Activated T-helper 1 cell treated with anti-CD3 and anti-CD28 coated beads, Interleukin-12 subunit alpha, Interleukin-12 subunit beta, Interleukin-2, Interleukin-4 antibody, amounts not matched to agents 30 ng/mL and 10 ng/mL and 1 ng/mL, durations not matched to agents 14 hours and 24 hours and 36 hours (primary cell): ENCODE measurements at places on chromosomes 1 and 21. TPM values are rescaled to one million over a fixed set of nuclear protein-coding genes. Genes with fewer than 3 reads are reported as not detected.

OR2L3 gene
- not detected in 2 replicates for total RNA-seq

BCL2L15 gene
- 0.67 and 0.69 TPM in 2 replicates for total RNA-seq

COL6A1 gene
- 0.42 and 0.62 TPM in 2 replicates for total RNA-seq

OR2AK2 gene
- not detected in 2 replicates for total RNA-seq

NFYC gene
- 79.0 and 85.1 TPM in 2 replicates for total RNA-seq

RNU1-3 gene
- total RNA-seq: 2,178 and 3,041 TPM in 2 replicates

FOXD2 gene
- total RNA-seq: 0.17 and 0.21 TPM in 2 replicates

VTCN1 gene
- not detected in 2 replicates for total RNA-seq

LMOD1 gene
- not detected in 2 replicates for total RNA-seq

PRDM16 gene
- total RNA-seq: not detected in 2 replicates

- DNase-seq: no peak
Observed at GRCh38 chr1:158124034-158124433, 56.7 kb upstream of the CD1D start.

GRCh38 chr1:12773438-12773837, at the start of gene PRAMEF12:
TSS of gene PRAMEF12 (plus strand) at chr1:12773738. CDS start at chr1:12774868, 1,130 bp downstream.
- no peak for DNase-seq

- no peak for DNase-seq
Observed at GRCh38 chr1:210231846-210232510, 618 bp upstream of the SERTAD4 start.

- DNase-seq: no peak
Observed at GRCh38 chr21:42037516-42037915, 27.4 kb upstream of the ZBTB21 start.

DNA sequence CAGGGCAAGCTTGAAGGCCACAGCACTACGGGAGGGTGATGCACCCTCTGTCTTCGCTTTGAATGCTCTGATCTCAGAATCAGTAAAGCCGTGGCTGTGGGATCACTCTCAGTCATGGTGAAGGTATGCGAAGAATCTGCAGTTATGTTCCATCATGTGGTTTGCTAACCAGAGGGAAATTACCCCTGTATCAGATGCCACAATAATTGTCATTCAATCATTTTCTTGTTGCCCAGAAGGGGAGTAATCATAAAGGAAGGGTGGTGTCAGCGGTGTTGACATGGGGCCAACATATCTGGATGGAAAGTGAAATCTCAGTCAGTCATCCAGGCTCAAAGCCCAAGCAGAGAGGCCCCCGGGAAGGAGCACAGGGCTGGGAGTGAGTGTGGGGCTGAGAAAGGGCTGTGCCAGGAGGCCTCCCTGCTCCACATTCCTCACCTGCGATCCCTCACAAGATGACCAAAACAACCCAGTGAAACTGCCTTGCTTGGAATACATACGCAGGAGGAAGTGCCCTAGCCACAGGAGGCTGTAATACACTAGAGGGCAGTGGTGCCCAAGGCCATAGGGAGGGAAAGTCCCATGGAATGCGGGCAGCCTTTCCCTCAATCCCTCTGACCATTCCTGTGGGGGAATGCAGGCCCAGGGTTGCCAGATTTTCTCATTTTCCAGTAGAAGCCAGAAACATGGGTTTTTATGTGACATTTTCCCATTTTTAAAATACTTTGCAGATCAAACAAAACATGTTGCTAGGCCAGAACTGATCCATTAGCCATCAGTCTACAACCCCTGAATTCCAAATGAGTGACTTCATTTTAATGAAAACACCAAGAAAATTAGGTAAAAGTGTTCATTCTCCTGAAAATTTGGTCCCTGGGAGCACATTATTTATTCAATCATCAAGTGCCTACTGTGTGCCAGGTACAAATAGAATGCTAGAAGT, 95.7 kb upstream of the VANGL1 start:
- DNase-seq: no peak

DNA sequence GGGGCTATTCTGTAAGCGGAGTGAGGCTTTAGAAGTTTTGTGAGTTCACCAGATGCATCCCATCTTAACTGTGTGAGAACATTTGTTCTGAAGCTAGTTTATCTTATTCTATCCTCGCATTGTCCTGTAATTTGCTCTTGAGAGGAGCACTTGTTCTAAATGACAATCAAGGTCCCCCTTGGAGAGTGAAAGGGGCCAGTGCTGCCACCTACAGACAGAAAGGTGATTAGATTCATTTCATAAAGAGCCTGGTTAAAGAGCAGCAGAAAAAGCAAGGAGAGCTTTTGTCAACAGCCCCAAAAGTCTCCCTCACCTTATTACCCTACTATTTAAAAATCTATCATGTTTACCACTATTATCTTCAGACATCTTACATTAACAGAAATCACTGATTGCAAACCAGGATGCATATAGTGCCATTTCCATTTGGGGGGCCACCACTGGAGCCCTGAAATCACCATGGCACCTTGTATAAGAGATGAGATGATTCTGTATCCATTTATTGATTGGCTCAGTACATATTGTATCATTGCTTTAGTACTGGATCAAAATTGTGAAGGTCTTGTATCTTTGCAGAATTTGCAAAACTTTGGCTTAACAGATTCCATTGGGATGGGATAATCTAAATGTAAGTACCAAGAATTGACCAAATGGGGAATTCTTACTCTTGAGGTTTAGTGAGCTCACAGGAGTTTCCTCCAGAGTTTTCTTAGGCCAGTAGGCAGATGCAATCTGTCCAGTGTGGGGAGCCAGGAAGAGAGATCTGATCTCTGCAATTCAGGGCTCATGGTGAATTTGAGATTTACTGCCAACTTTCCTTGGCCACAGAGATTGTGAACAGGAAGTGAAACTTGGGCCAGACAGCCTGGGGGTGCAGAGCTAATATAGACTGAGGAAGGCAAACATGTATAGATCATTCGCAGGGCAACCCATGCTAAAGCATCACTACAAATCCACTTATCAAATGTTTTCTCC, 64.3 kb upstream of the TRABD2B start:
- DNase-seq: no peak

DNA sequence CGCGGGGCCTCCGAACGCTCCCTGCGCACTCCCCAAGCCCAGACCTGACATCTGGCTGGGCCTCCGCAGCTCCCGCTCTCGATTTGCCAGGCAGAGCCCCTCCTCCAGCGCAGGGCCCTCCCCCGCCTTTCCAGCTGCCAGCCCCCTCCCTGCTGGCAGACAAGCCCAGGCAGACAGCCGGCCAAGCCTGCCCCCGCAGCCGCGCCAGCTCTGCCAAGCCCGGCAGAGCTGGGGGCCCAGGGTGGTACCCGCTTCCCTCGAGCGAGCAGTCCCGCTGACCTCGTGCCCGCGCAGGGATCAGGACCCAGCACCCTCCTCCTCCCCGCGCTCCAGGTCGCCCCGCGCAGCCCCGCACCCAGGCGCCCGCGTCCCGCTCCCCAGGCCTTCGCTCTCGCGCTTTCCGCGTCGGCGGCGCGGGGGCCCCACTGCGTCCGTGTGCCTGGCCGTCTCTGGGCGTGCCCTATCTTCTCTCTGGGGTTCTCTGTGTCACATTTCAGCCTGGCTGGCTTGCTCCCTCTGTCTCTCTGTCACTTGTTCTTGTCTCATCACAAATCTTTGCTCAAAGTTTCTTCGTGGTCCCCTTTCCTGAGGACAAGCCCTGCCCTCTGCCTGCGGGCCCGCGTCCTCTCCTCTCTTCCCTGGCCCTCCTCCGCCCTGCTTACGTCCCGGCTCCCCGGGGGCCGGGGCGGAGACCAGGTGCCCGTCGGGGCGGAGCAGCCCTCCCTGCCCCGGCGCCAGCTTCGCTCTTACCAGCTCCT, 580 bp downstream of the INKA2 start:
- DNase-seq: peak; percentile 16

DNA sequence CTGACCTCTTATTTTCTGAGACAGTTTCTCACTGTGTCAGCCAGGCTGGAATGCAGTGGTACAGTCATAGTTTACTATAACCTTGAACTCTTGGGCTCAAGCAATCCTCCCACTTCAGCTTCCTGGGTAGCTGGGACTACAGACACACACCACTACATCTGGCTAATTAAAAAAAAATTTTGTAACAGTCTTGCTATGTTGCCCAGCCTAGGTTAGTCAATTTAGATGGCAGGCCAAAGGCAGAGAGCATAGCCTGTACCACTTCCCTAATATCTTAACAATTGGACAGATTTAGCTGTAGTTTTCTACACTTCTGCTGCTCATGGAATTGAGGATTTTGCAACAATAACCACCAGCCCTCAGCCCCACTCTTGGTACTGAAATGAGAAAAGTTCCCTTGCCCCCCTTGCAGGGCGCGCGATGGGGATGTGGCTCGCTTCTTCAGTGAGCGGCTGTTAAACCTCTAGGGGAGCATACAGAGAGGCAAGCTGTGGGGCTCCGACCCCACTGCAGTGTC, 34.9 kb upstream of the PTGFRN start:
- DNase-seq: no peak

- DNase-seq: no peak
Observed at GRCh38 chr1:159961636-159962035, 7.6 kb upstream of the SLAMF9 start.

GRCh38 chr1:162716123-162716522, 74.4 kb upstream of the HSD17B7 start:
- no peak for DNase-seq

GRCh38 chr21:33839806-33840205, 75.8 kb downstream of the ATP5PO start:
- DNase-seq: no peak

- no peak for DNase-seq
Observed at GRCh38 chr1:216902669-216903381, 179.6 kb upstream of the ESRRG start.

- no peak for DNase-seq
Observed at GRCh38 chr1:118247593-118247992, 62.6 kb upstream of the SPAG17 start.

- no peak for DNase-seq
Observed at GRCh38 chr1:41882068-41882477, 36.6 kb downstream of the HIVEP3 start.

DNA sequence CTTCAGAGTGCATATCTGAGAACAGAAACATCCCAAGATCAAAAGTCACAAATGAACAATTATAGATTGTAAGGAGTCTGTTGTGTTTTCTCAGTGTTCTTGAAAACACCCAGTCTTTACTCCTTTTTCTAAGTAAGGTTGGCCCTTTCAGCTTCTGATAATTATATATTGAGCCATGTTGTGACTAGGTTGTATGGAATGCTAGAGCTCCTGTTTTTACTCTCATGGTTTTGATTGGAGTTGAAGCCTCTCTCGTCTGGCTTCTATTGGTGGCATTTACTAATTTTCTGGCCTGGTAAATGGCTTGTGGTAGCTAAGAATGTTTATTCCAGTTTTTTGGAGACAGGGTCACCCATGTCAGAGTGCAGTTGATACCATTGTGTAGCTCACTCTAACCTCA, 84.7 kb downstream of the NDUFS5 start:
- DNase-seq: no peak

GRCh38 chr21:41612674-41613532, 104.9 kb upstream of the TMPRSS2 start:
- DNase-seq: no peak

DNA sequence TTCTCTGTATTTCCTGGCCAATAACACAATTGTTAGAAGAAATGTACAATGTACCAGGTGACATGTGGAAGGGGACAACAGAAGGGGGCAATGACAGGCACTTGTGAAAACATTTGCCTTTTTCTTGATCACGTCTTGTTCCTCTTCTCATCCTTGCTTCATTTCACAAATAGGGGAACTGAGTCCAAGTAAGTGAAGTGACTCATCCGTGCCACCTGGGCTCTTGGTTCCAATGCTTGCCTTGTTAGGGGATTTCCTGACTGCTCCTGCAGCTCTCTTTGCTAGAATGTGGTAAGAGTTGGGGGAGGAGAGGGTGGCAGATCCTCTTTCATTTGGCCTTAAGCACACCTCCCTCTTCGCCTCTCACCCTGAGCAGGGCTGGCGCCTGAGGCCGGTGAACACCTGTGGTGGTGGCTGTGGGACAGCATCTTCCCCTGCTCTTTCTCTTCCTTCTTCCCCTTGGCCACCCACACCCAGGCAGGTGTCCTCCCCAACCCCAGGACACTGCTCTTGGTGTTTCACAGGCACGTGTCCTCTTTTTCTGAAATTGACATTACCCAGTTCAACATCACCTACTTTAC, 2.2 kb upstream of the RHEX start:
- peak; percentile 61 for DNase-seq

- no peak for DNase-seq
Observed at GRCh38 chr21:28738882-28739281, 253.8 kb downstream of the LTN1 start.

GRCh38 chr1:168554603-168555483, 11.0 kb upstream of the XCL2 start:
- no peak for DNase-seq
